ENCODE measurements at places on chromosomes 3 and 15. TPM values are rescaled to one million over a fixed set of nuclear protein-coding genes. Genes with fewer than 3 reads are reported as not detected.

DNA sequence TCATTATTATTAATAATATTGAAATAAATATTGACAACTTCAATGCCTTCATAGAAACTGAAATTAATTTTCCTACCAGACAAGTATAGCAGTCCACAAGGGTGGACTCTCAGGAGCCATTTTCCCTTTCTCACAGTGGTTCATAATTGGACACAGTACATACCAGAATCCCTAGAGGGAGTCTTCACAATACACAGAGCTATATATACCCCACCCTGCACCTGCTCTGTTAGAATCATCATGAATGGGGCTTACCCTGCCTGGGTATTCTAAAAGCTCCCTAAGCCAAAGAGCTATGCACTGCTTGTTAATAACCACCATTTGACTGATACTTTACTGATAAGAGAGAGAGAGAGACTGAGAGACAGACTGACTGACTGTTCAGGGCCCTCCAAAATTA lies 134.9 kb downstream of the FEZF2 start:
- no peaks in the 10 kb centered on the region for H3K27me3 ChIP-seq
- H3K27ac ChIP-seq: no peak overlapping the region
- no peaks in the 10 kb centered on the region for H3K36me3 ChIP-seq
- no peak overlapping the region for H3K4me3 ChIP-seq

GRCh38 chr3:72260588-72260910 lies 475.6 kb upstream of the PROK2 start:
- no peak for DNase-seq
- H3K27ac ChIP-seq: no peak overlapping the region
- H3K4me3 ChIP-seq: no peak overlapping the region
- H3K4me1 ChIP-seq: no peaks in the 10 kb centered on the region

CCR9 gene
- not detected for total RNA-seq

- no peaks in the 10 kb centered on the region for H3K27me3 ChIP-seq
- DNase-seq: no peak
- no peak overlapping the region for H3K4me3 ChIP-seq
Observed at GRCh38 chr3:131883086-131883485, 151.7 kb downstream of the CPNE4 start.

DNA sequence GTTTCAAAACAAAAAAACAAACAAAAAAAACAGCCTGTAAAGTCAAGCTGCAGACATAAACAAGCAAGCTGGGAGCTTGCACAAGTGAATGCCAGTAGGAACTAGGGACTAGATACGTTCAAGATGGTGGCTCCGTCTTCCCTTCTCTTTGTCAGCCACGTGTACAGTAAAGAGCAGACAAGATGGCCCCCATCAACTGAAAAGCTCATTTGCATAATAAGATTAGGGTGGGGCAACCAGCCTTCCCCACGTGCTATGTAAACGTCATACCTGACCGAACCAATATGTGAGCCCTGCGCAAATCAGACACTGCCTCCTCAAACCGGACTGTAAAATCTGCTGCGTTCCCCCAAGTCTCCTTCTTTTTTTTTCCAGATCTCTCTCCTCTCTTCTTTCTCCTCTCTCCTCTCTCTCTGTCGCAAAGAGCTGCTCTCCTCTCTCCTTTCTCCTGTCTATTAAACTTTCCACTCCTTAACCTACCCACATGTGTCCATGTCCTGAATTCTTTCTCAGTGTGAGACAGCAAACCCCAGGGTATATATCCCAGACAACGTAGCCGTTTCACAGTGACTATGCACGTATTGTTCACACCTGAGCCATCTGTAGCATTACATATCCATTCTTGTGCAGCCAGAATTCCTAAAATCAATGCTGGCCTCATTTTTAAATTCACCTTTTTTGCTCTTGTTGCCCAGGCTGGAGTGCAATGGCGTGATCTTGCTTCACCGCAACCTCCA lies 31.2 kb upstream of the FXR1 start:
- H3K36me3 ChIP-seq: no peaks in the 10 kb centered on the region
- H3K4me3 ChIP-seq: no peak overlapping the region
- no peaks in the 10 kb centered on the region for H3K27me3 ChIP-seq
- H3K4me1 ChIP-seq: no peaks in the 10 kb centered on the region

ST3GAL6 gene
- total RNA-seq: 11.8 TPM

GRCh38 chr3:101279162-101279561 lies 41.2 kb downstream of the IMPG2 start:
- H3K4me1 ChIP-seq: no peaks in the 10 kb centered on the region
- H3K4me3 ChIP-seq: no peak overlapping the region
- no peak for DNase-seq
- H3K27me3 ChIP-seq: no peaks in the 10 kb centered on the region
- no peaks in the 10 kb centered on the region for H3K36me3 ChIP-seq

THSD4 gene
- total RNA-seq: 1.4 TPM

- H3K4me1 ChIP-seq: no peaks in the 10 kb centered on the region
- no peak overlapping the region for H3K4me3 ChIP-seq
- no peaks in the 10 kb centered on the region for H3K36me3 ChIP-seq
Observed at GRCh38 chr3:151431940-151432339, 28.9 kb downstream of the IGSF10 start.

- peak; percentile 56 for DNase-seq
- no peaks in the 10 kb centered on the region for H3K36me3 ChIP-seq
- H3K27ac ChIP-seq: no peak overlapping the region
- no peaks in the 10 kb centered on the region for H3K27me3 ChIP-seq
- no peak overlapping the region for H3K4me3 ChIP-seq
Observed at GRCh38 chr3:138366006-138366759, 17.8 kb downstream of the MRAS start.

DNA sequence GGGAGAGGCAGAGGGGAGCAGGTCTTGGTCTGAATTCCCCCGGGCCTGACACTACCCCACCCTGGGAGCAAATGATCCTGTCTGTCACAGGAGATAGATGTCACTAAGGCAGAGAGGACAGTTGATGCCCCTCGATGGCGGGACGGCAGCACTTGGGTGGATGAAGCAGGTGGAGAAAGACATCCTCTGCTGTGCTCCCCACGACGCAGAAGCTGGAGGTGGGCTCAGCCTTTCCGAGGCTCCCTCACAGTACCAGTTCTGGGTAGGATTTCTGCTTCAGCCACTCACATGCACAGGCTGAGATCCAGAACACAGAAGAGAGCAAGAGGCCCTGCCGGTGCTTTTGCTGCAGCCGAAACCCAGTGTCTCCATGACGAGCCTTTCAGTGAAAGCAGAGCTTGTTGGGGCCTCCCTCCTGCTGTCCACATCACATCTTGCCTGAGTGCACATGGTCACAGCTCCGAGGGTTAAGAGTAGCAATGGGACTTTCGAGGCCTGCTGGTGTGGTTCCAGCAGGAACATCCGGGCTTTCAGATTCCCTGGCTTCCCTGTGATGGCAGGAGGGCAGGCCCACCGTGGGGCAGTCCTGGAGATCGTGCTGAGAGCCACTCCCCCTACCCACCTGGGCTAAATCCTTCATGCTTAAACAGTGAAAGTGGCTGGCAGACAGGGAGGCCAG lies 107.3 kb upstream of the PRR20G start:
- H3K27ac ChIP-seq: no peak overlapping the region
- H3K4me3 ChIP-seq: no peak overlapping the region
- no peak for DNase-seq
- no peaks in the 10 kb centered on the region for H3K4me1 ChIP-seq
- H3K36me3 ChIP-seq: no peaks in the 10 kb centered on the region
- H3K27me3 ChIP-seq: no peaks in the 10 kb centered on the region

CEMIP gene
- under 0.01 TPM for total RNA-seq

DNASE1L3 gene
- 0.82 TPM for total RNA-seq

GRCh38 chr15:96406701-96407100 lies 76.2 kb downstream of the NR2F2 start:
- peaks cover 39% of the 10 kb centered on the region for H3K27me3 ChIP-seq
- no peak overlapping the region for H3K4me3 ChIP-seq
- H3K27ac ChIP-seq: no peak overlapping the region
- H3K36me3 ChIP-seq: no peaks in the 10 kb centered on the region
- H3K4me1 ChIP-seq: peaks cover 19% of the 10 kb centered on the region
